Activated gamma-delta T cell treated with Interleukin-2 at 50 U/mL for 16 hours (primary cell): ENCODE measurements at places on chromosomes 3 and 15.
A peak's percentile ranks its signal among the peaks of the same experiment; 100 is the strongest.

DNA sequence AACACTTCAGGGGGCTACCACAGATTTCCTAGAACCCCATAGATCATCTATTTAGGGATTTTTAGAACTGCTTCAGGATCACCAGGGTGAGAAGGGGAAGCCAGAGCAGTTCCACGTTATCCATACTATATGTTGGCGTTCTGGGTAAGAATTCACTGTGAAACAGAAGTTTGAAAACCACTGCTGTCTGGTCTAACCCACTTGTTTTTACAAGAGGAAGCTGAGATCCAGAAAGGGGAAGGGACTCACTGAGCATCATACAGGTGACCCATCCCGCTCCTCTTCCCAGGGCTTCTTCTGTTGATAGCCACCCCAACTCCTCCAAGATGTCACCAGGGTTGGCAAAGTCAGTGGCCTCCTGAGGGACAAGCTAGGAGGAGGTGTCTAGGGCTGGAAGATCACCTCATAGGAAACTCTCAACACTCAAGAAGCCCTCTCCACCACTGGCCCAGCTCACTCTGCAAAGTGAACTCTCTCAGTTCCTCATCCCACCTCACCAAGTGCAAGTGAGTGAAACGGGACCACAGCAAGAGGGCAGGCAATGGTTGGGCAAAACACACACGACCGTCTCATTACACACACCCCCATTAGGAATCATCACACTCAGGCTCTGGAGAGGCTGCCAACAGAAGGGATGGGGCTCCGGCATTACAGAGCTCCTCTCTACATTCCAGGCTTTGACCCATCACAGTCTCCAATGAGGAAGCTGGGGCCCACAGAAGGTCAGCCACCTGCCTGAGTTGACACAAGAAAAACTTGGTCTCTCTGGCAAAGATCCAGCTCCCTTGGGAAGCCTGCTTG is 1.8 kb downstream of the DAPK2 start:
- DNase-seq, result no peak

DNA sequence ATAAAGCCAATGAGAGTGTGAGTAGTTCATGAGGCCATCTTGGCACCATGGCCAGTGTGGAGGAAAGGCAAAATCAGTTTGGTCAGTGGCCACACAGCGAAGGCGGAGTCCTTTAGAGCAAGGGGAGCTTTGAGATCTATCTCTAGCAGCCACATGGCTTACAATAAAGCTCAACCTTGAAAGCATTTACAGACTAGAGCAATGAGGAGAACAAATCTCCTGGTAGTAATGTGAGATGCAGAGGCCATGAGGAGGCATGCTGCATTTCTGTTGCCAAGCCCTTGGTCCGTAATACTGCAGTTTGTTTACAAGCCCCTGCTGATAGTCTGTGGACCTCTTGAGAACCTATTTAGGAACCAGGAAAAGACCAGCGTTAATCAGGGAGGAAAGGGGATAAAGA is 381.5 kb upstream of the C2CD4B start:
- DNase-seq, result no peak

DNA sequence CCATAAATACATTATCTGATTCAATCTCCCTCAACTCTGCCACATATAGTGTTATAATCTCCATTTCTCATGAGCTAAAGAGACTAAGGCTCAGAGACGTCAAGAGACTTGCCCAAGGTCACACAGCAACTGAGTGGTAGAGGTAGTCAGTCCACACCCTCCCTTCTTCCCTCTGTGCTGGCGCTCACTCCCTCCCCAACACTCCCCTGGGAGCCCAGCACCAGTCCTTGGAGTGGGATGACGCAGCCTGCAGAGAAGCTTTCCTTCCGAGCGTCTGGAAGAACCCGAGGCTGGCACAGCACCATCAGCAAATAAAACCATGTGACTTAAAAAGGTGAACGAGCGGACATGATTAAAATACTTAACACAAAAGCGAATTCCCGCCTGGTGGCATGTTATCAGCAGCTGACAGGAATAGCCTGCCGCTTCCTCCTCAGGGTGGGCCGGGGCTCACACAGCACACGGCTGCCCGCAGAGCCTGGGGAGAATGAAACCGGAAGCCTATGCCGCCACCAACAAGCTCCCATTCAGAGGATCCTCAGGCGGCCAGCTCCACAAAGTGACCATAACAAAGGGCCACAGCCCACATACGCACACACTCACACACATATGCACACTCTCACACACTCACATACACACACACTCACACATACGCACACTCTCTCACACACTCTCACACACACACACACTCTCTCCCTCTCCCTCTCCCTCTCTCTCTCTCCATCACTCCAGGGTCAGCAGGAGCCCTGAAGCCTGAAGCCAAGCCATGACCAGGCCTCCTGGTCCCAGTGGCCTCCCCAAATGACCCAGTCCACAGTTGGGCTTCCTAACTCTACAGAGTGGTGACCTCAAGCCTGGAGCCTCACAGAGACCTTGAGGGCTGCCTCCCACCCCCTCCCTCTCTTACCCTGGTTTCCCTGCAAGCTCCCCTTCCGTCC is 120.5 kb downstream of the XXYLT1 start:
- DNase-seq, result peak; percentile 13

DNA sequence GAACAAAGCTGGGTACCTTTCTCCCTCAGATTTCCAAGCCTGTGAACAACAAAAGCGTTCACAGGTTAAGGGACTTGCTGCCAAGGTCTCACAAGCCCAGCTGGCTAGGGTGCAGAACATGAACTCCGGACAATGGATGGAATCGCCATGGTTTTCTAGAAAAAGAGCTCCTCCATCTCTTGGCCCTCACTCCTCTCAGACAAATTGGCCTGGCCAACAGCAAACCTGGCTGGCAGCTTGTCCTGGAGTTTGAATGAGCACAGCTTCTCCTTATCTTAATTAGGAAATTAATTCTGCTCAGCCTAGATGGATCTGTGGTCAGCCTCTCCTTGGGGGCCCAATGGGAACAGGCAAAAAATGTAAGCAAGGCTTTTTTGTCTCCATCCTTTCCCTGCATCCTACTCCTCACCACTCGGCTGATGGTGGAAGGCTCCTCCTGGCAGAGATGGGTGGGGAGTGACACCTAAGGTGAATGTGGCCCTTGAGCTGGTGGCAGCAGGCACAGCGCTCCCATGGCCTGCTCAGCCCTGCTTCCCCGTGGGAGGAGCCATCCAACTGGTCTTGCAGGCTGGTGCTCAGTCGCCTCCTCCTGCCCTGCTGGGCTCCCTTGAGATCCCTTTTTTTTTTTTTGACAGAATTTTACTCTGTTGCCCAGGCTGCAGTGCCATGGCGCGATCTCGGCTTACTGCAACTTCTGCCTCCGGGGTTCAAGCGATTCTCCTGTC is 5.8 kb downstream of the KLHL25 start:
- no peak for DNase-seq

DNA sequence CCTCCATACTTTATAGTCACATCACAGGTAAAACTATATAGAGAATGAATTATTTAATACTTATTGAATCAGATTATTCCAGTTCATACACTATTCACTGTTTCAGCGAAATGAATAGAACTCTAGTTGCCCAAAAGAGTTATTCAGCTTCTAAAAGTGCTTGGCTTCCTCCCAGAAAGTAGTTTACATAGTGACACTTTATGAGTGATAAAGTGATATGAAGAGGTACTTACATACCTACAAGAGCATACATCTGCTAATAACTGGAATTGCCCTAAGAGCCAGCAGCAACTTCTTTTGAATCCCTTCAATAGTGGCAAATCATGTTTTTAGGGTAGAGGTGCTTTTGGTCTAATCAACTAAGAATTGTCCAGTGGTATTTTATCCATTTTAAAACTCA is 635.1 kb upstream of the AGTR1 start:
- DNase-seq, result no peak

DNA sequence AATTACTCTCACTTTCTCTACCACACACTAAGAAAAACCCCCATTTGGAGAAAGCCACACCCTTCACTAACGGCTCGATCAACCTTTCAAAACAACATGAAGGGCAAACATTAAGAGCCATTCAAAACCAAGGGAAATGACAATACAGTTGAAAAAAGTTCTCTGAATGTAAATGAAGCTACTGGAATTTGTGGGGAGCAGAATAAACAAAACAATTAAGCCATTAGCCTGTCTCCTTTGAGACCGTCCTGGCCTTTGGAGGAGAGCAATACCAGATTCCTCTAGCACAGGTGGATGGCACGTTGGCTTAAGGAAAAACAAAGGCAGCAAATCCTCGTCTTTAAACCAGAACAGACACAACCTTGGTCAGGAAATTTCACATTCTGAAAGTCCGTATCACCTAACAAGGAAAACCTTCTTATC is 18.7 kb downstream of the MYO1E start:
- DNase-seq, result no peak

- no peak for DNase-seq
Observed at GRCh38 chr3:29156086-29156715, 124.7 kb upstream of the RBMS3 start.

DNA sequence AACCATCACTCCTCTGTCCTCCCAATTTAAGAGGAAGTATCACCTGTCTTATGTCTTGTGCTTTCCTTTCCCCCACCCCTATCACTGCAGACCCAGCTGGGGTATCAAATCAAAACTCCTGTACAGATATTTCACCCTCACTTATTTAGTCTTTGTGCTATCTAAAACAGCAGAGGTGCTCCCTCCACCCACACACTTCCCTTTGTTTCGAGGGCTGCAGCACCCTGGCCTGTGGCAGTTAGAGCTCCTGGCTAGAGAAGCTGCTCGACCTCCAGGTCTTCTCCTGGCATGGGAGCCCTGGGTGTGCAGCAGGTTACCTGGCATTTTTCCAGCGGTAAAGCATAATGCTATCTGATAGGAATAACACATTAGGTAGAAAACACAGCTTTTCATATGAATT is 181.4 kb upstream of the BCL6 start:
- DNase-seq, result no peak

DNA sequence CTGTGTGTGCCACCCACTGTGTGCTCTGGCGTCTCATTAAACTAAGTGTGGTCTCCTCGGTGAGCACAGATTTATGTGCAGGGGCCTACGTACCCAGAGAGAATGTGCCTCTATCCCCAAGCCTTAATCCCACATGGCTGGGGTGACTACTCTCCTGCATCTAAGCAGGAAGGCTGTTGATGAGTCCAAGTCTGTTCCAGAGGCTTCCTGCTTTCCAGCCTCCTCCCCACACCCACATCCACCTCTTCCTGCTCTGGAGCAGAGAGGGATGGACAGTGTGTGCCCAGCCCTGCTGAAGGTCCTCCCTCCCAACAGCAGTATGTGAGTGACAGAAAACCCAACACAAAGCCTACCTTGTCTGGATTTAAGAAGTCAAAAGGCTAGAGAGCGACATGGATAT is 38.8 kb upstream of the BCL2L10 start:
- no peak for DNase-seq

- DNase-seq, result no peak
Observed at GRCh38 chr3:128835096-128835495, 44.3 kb upstream of the ACAD9 start.

GRCh38 chr3:37367436-37367835 is 193.1 kb upstream of the LRRFIP2 start:
- no peak for DNase-seq

DNA sequence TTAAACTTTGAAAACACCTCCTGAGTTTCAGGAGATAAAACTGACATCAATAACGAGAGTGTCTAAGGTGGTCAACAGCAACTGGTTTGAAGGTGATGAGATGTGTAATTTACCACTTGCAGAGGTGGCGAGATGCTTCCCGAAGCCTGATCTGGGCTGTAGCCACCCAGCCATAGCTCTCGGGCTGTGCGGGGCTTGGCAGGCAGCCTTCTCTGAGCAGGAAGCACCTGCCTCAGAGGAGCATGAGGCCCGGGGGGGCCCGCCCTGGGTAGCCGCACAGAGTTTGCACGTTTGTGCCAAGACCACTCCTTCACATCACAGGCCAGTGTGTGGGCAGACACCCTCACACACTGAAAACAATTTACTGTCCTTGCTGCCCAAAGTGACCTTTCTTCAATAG is 220.3 kb downstream of the CACNA2D3 start:
- no peak for DNase-seq

- DNase-seq, result no peak
Observed at GRCh38 chr15:65451989-65452388, 29.2 kb upstream of the IGDCC4 start.

DNA sequence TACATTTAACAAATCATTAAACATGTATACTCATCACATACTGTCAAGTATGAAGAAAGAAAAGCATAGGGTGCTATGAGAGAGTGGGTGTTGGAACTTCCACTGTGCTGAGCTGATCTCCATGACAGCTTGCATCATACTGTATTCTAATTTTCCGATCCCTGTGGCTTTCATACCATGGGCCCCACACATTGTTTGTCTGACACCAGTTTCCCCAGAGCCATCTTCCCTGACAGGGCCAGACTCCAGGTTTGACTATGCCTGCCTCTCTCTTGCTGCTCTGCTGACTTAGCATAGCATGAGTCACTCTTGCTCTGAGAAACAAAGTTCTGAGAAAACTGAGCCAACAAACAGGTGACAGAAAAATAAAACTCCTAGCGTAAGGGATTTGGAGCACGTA is 37.0 kb upstream of the CASR start:
- DNase-seq, result no peak

GRCh38 chr3:71910108-71910507 is 125.2 kb upstream of the PROK2 start:
- no peak for DNase-seq

- DNase-seq, result no peak
Observed at GRCh38 chr3:114823061-114823460, 324.0 kb downstream of the ZBTB20 start.

GRCh38 chr3:151346292-151346691 is 16.9 kb upstream of the P2RY13 start:
- no peak for DNase-seq

- no peak for DNase-seq
Observed at GRCh38 chr15:35058534-35059054, 26.5 kb downstream of the NANOGP8 start.

- no peak for DNase-seq
Observed at GRCh38 chr3:34646911-34647460, 848.6 kb downstream of the PDCD6IP start.

GRCh38 chr15:35479423-35479822 is 66.5 kb downstream of the DPH6 start:
- no peak for DNase-seq

GRCh38 chr15:93041159-93041547 is 47.9 kb downstream of the RGMA start:
- no peak for DNase-seq

DNA sequence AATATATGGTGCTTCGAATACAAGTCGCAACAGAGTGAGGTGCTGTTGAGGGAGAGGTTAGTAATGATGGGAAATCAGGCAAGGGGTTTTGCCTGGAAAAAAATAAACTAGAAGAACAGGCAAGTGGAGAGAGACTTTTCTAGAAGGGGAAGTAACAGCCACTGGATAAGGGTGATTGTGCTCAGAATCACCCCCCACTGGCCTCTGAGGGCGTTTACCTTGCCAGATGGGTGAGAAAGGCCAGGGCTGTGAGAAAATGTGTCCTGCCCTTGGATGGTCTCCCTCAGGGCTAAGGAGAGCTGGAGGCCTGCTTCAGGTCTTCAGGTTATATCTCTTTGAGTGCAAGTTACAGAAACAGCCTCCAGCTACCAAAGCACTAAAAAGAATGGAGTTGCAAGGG is 151.8 kb downstream of the MEX3B start:
- no peak for DNase-seq

GRCh38 chr15:31296646-31297574 is 29.7 kb upstream of the KLF13 start:
- DNase-seq, result no peak
